ENCODE measurements at places on chromosomes 7 and 10.

DNA sequence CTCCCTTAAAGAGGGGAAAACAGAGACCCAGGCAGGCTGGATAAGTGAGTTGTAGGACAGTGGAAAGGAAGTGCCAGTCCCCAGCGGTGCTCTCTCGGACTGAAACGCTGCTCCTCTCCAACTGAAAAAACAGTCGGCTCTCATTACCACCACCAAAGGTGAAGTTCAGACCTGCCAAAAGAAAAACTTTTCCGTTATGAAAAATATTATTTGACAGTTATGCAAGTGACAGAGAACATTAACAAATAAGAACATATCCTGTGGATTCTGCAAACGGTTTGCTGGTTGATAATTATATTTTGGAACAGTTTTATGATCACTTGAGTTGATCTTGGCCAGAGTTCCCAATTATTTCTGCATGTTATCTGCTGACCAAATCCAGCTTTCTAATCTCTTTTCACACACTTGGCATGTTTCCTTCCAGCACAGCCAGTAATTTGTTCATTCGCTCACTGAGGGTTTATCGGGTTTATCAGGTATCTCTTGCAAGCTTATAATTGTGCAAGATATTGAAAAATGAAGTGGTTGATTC lies 82.6 kb downstream of the PTPRE start:
- DNase-seq = no peak

GRCh38 chr7:136677471-136678365 lies 190.7 kb upstream of the CHRM2 start:
- no peak for DNase-seq

DNA sequence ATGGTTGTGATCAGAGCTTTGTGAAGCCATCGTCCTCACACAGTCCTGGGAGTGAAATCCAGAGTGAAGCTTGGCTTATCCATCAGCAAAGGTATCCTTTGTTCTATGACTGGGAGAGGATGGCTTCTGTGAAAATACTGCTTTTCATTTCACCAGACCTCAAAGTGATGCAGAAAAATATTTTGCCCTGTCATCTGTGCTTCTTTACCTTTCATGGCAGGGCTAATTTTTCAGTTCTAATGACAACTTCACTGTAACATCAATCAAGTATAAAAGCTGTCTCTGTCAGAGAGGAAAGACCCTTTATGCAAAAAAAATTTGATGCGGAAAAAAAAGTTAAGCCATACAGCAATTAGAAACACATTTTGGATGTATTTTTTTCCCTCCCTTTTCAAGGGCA lies 468.1 kb upstream of the ADARB2 start:
- DNase-seq = no peak

- DNase-seq = no peak
These were observed 165.2 kb upstream of the PTER start for GRCh38 chr10:16271571-16271970.

- no peak for DNase-seq
These were observed 132.2 kb downstream of the MAD1L1 start for GRCh38 chr7:2100278-2101208.

GRCh38 chr7:108103558-108104298 lies 26.4 kb downstream of the LAMB4 start:
- no peak for DNase-seq

- no peak for DNase-seq
These were observed 33.1 kb upstream of the ELMO1 start for GRCh38 chr7:37481722-37482288.

Data from stimulated activated CD4-positive, alpha-beta T cell treated with anti-CD3 and anti-CD28 coated beads, TNF-alpha, amount 100 ng/mL, for 48 hours (primary cell).